Activated T-cell treated with anti-CD3 and anti-CD28 coated beads for 24 hours (primary cell): ENCODE measurements at places on chromosomes 2 and 18.

- DNase-seq, result no peak
Measured at GRCh38 chr2:174024524-174025270, 59.5 kb upstream of the SP3 start.

GRCh38 chr2:170408461-170409163 is 230.7 kb downstream of the MYO3B start:
- DNase-seq, result no peak

GRCh38 chr2:15107137-15107536 is 454.0 kb downstream of the NBAS start:
- no peak for DNase-seq

DNA sequence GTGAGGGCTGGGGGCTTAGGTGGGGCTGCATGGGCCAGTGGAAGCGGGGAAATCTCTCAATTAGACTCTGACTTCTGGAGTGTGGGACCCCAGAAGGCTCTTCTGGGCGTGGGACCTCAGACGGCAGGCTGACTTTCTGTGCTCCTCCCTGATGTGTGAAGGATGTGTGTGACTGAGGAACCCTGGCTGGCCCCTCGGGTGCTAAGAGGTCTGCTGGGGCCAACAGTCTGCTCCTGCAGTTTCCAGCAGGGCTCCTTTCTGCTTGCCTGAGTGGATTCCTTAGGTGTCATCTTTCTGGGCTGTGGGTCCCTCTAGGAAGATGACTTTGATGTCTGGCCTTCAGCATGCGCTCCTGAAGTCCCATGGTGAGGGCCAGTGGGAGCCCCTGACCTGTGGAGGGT is 167.5 kb downstream of the DYSF start:
- DNase-seq, result no peak

GRCh38 chr2:67652679-67653078 is 255.5 kb downstream of the ETAA1 start:
- no peak for DNase-seq

- no peak for DNase-seq
Measured at GRCh38 chr18:6730416-6731221, 1.1 kb downstream of the ARHGAP28 start.

- no peak for DNase-seq
Measured at GRCh38 chr18:62529597-62529996, 6.8 kb downstream of the ZCCHC2 start.

DNA sequence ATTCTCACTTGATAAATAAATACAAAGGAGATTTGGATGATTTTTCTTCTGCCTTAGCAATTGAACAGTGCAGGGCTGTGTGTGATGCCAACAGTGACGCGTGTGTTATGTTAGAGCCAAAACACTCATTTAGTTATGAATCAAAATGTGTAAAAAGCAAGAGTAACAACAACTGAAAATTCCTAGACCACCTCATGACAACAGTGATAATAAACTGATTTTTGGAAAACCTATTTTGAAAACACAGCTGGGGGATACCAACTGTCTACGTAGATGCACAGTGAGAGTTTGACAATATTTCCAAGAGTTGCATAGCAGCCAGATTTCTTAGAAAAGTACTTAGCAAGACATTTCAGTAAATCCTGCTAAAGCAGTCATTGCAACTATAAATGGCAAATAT is 323.9 kb downstream of the GALR1 start:
- DNase-seq, result no peak

DNA sequence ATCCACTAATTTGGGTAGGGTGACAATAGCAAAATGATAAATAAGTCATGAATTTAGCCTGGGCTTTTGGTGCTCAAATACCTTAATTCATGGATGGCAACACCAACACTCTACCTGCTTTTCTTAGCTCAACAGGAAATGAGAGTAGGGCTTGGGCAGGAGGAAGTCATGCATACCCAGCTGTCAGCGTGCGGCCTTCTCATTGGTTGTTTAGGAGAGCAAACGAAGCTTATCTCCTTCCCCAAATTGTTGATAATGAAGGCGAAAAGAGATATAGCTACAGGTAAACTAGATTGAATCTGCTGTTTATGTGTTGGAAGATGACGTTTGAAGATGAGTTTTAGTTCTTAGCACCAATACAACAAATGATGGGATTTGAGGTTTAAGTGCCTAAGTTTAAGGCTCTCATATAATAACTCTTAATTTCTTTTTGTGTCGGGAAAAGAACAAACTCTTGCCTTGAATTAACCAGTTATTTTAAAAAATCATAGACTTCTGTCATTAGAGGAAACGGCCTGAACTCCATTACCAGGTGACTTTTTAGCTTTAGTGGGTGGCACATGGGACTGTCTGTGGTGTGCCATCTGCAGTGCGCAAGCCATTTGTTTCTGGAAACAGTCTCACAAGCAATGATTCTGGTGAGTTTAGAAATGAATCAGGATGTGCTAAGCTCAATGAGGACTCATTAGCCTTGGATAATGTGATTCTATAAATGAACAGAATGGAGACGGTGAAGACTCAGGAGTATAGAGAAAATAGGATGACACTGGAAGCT is 19.8 kb downstream of the MAP4K4 start:
- DNase-seq, result no peak

DNA sequence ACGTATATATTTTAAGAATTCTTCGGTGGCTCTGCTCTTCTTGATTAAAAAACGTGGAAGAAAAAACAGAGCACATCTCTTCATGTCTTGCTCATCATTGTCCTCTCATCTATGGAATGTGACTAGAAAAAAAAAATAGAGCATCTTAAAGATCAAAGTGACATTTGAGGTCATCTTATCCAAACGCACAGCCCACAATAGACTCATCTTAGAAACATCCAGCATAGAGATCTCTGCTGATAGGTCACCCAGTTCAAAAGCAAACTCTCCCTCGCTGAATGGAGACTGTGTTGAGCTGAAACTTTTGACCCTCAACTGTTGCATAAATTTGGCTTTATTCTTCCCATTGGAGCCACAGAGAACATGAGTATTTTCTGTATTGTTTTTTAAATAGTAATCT is 65.2 kb downstream of the CMPK2 start:
- DNase-seq, result no peak

GRCh38 chr18:33404244-33404873 is 36.2 kb downstream of the CCDC178 start:
- no peak for DNase-seq

GRCh38 chr18:31634331-31634713 is 42.6 kb downstream of the TTR start:
- no peak for DNase-seq
